ENCODE measurements at places on chromosomes 13 and 19. TPM values are rescaled to one million over a fixed set of nuclear protein-coding genes. Genes with fewer than 3 reads are reported as not detected.
A peak's percentile ranks its signal among the peaks of the same experiment; 100 is the strongest.

HPN gene
- not detected for total RNA-seq

GPR180 gene
- 11.6 TPM for total RNA-seq

PRODH2 gene
- not detected for total RNA-seq

SHC2 gene
- total RNA-seq: 18.3 TPM

GDF15 gene
- 0.51 TPM for total RNA-seq

- peak; percentile 90 for DNase-seq
Observed at GRCh38 chr13:98468361-98468760, 108.5 kb downstream of the STK24 start.

GRCh38 chr19:51161867-51162496 lies 19.9 kb downstream of the SIGLEC7 start:
- no peak for DNase-seq

DNA sequence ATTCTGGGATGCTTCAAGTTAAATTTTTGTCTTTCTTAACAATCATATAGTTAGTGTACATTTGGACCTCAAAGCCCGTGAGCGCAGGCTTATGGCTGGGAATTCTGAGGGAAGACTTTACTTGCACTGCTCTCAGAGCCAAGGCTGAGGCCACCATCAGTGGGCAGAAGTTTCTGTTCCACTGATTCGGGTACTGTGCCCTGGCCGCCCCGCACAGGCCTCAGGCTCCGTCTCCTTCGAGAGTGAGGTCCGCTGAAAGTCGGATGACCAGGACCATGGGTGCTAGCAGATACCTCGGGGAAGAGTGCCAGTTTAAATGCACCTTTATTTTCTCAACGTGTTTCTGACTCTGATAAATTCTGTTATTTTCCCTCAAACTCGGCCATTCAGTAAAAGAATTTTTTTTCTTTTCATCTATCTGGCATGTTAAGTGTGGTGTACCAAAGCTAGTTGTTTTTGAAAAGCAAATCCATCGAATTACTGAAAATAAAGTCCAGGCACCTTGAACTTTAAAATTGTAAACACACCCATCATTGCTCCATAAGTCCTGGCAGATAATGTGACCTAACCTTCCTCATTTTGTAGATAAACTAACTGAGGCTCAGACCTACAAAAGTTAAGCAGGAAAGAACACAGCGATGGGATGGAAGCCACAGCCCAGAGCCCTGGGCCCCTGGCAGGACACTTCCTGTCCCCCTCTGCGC lies 126.7 kb downstream of the SOX1 start:
- DNase-seq: no peak

- DNase-seq: no peak
Observed at GRCh38 chr19:20162821-20163220, 4.2 kb upstream of the ZNF486 start.

GRCh38 chr13:102028206-102028605 lies 373.6 kb downstream of the FGF14 start:
- DNase-seq: no peak

DNA sequence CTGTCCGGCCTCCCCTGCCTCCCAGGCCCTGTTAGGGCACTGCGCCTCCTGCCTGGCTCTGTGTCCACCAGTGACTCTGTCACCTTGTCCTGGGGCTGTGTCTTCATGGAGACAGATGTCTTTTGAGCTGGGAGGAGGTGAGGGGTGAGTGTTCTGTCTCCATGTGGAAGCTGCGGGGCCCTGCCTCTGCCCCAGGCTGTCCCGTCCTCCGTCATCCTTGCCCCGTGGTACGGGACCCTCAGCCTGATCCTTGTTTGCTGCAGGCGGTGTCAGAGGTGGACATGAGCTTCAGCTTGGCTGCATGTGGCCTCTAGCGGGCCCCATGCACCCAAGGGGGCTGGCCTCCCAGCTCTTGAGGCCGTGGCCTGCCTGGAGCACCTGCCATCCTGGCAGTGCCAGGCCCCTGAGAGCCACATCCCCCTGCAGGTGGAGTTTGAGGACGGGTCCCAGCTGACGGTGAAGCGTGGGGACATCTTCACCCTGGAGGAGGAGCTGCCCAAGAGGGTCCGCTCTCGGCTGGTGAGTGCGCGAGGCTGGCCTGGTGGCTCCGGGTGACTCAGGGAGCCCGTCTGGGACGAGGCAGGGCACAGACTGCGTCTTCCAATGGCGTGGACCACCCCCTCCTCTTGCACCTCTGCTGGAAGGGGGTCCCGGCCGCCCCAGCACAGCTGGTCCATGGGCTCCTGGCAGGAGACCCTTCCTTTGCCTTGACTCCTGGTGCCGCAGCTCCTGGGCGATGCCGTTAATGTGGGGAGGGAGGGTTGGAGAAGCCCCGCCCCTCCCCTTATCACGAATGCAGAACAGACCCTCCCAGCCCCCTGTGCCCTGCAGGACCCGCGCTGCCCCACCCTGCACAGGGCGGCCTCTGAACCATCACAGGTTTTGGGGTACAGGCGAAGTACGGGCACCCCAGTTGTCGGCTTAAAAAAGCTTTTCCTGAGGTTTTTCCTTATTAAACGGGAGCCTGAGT lies 181.3 kb downstream of the KDM4B start:
- DNase-seq: no peak

GRCh38 chr19:48353677-48354076 lies 10.1 kb downstream of the TMEM143 start:
- DNase-seq: no peak

DNA sequence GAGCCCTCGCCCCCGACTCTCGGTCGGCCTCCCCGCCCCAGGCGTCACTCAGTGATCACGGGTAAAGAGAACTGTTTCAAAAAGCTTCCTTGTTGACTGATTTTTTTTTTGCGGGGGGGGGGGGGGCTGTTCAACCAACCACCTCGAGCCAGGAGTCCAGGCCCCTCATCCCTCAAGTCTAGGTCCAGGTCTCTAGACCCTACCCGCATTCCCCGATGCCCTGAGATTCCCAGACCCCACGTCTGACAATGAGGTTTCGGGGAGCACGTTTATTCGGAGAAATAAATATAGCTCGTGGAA lies 4.3 kb downstream of the HRC start:
- no peak for DNase-seq

DNA sequence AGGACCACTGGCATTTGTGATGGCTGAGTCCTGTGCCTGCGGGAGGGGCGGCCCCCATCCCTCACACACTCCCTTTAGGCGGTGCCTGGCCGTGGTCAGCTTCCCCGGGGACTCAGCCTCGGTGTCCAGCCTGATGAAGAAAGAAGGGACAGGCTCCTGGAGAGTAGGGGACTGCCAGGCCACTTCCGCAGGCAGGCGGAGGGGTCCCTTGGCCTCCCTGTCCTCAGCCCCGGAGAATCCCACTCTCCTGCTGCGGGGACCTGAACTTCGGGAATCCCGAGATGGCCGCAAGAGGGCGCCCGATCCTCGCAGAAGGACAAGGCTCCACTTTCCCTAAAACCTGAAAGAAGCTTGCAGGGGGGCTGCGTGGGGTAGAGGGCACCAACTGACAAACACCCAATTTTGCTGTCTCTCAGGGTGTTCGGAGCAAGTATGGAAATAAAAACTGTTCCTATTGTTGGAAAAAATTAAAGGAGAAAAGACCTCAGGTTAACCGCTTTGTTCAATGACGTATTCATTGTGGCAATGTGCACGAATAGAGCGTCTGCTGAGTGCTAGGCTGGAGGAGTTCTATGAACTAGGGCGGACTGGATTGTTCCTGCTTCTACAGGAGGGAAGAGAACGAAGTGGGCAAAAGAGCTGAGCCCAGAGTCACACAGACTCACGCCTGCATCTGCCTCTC lies 297.3 kb downstream of the ZNF536 start:
- DNase-seq: peak; percentile 89

GRCh38 chr13:26060357-26060756 lies 8.5 kb upstream of the SHISA2 start:
- DNase-seq: peak; percentile 17

GRCh38 chr13:95756072-95756471 lies 79.1 kb downstream of the DNAJC3 start:
- no peak for DNase-seq

GRCh38 chr19:21824679-21825078 lies 11.3 kb downstream of the ZNF43 start:
- no peak for DNase-seq

DNA sequence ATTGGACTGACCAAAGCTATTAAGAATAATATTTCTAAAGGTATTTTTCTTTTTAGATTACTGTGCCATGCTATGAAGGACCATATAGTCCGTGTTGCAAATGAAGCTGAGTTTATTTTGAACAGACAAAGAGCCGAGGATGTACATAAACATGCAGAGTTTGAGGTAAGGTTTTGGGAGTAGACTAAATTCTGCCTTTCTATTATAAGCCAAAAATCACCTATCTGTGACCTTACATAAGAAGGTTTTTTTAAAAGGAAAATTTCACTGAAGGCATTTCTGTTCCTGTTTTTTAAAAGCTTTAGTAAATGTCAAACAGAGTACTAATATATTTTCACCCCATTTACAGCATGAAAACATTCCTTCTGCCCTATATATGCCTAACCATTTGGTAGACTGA lies 127.4 kb downstream of the MAB21L1 start:
- DNase-seq: no peak

GRCh38 chr19:12884926-12885748 lies 1.9 kb downstream of the KLF1 start:
- peak; percentile 62 for DNase-seq
